NCI-H1417 (cell line): ENCODE measurements at places on chromosomes 7 and 10.

DNA sequence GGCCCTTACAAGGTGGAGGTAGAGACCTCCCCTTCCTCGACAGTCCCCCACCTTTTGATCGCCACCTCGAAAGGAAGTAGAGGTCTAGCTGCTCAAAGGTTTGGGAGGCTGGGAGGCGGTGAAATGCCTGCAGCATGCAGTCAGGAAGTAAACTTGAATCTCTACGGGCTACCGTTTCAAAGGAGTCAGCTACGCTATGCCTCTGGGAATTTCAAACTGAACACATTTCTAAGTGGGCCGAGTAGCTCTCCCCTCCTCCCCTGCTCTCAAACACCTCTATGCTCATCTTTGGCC, 68.0 kb downstream of the CXCL12 start:
- DNase-seq = no peak

GRCh38 chr10:36344240-36345174, 702.4 kb upstream of the FZD8 start:
- no peak for DNase-seq

DNA sequence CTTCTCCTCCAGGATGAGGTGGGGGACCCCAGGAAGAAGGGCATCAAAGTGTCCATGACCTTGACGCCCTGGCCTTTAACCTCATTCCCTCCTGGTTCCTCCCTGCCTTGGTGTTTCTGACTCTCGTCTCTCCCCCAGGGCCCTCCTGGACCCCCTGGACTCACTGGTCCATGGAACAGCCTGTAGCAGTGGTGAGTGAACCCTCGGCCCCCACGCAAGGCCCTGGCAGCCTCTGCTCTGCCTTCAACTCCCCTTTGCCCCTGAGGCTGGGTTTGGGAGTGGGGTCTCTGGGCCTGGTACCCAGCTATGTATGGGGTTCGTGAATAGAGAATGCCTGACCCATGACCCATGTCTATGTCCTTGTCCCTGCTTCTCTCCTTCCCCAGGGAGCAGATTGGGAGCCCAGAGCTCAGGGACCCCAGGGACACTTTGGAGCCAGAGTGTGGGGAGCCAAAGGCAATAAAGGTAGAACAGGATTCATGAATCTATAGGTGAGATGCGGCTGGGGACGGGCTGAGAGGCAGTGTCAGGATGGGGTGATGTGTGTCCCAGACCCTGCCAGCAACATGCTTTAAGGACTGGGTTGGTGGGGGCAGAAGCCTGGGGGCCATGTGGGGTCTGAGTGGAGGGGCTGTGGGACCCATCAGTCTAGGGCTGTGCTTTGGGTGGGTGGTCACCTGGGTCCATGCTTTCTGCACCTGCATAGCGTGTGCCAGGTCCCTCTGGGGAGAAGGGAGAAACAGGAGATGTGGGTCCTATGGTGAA, 18.4 kb upstream of the VOPP1 start:
- DNase-seq = no peak

DNA sequence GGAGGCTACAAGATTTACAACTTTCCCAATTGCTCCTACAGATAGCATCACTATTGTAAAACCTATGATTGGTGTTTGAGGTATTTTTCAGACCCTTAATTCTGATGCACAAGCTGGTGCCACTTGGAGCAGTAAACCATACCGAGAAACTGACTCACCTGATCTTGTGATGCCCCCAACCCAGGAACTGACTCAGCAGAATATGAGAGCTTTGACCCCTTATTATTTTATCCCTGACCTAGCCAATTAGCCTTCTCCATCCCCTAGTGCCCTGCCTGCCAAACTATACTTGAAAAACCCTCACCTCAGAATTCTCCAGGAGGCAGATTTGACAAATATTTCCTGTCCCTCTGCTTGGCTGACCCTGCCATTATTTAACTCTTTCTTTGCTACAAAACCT, 585.9 kb upstream of the GHITM start:
- no peak for DNase-seq

DNA sequence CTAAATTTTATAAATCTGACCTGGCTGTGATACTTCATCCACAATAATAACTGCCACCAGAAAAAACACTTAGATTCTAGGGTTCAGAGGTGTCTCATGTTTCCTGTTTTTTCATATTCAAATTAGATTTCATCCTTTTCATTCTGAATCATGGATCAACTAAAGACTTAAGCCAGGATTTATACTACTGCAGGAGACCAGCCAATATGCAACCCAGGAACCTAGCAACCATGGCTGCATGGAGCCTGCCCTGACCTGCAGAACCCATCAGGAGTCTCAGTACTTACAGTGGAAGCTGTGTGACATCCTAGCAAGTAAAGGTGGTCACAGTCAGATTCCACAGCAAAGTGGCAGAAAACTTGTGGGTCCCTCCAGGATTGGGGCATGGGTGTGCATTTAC, 40.5 kb upstream of the RNF148 start:
- peak; percentile 41 for DNase-seq

DNA sequence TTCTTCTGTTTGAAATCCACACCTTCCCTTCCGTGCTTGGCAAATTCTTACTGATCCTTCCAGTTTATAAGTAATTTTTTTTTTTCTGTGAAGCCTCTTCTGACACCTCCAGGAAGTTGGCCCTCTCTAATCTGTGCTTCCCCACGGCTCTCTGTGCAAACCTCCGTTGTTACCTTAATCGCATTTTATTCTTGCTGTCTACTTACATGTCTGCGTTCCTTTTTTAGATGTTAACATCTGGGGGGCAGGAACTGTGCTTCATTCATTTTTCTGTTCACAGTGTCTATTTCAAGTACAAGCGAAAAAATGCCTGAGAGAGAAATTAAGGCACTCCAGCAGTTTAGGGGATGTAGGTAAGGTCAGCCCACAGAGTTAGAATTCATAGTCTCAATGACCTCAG, 8.4 kb upstream of the CAMK1D start:
- no peak for DNase-seq

DNA sequence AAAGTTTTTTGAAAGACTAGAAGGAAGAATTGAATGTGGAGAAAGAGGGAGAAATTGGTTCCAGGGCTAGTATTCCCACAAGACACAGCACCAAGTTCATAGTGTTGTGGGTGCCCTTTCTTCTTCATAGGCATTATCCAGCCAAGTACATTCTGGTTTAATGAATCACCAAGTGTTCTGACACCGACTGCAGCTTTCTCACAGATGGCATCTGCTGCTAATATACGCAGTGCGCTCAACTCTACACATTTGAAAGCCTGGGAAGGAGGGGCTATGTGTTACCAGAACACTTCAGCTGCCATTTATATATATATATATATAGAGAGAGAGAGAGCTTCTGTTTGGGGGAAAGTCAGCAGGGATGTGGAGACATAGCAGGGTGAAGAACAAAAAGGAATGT, 1168.4 kb downstream of the GATA3 start:
- no peak for DNase-seq

GRCh38 chr7:76294344-76295024, 8.0 kb upstream of the HSPB1 start:
- DNase-seq = peak; percentile 95

DNA sequence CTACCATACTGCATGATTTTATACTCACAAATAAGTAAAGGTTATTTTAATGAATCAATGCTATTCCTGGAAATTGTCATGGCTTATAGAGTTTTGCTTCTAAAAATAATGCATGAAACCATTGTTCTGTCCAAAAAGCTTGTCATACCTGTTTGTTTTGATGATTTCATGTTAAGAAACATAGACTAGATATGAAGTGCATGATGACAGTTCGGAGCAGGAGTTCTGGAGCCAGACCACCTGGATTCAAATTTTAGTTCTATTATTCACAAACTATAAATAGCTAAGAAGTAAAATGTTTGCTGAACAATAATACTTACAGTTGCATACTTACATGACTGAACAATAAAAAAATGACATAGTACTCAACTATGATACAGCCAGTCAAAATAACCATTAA, 107.0 kb upstream of the AKR1E2 start:
- DNase-seq = no peak

GRCh38 chr10:122053314-122053713, 64.4 kb downstream of the TACC2 start:
- no peak for DNase-seq

- DNase-seq = no peak
These were observed 121.8 kb downstream of the CAMK1D start for GRCh38 chr10:12471135-12471534.

GRCh38 chr10:130761788-130762301, 549.7 kb downstream of the TCERG1L start:
- DNase-seq = no peak

GRCh38 chr7:155804897-155805825, 7.1 kb downstream of the SHH start:
- peak; percentile 86 for DNase-seq

- DNase-seq = no peak
These were observed 195.3 kb downstream of the TPST1 start for GRCh38 chr7:66400400-66400799.

DNA sequence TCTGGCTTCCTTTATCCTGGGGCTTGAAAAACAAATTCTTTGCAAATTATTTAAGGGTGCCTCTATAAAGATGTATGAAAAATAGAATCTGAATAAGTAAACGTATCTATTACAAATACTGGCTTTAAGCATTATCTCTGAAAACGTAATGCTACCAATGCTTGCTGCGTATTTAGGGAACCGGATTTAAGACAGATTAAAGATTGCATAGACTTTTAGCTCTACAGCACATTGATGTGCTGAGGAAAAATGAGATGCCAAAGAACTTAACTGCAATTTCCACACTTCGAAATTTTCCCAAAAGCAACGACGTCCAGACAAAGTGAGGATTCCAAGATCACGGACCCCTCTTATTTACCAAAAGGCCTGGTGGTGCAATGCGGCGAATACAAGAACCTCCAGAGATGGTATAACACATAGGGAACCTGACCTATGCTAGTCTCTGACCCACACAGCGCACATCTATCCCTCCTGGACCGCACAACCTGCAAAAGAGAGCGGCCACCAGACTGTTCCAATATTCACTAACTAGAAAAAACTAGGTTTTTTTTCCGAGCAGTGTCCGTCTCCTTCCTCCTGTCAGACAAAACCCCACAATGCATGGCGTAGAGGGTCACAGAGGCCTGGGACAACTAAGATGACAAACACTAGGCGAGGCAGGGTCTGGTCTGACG, 34.3 kb upstream of the PHF14 start:
- no peak for DNase-seq

DNA sequence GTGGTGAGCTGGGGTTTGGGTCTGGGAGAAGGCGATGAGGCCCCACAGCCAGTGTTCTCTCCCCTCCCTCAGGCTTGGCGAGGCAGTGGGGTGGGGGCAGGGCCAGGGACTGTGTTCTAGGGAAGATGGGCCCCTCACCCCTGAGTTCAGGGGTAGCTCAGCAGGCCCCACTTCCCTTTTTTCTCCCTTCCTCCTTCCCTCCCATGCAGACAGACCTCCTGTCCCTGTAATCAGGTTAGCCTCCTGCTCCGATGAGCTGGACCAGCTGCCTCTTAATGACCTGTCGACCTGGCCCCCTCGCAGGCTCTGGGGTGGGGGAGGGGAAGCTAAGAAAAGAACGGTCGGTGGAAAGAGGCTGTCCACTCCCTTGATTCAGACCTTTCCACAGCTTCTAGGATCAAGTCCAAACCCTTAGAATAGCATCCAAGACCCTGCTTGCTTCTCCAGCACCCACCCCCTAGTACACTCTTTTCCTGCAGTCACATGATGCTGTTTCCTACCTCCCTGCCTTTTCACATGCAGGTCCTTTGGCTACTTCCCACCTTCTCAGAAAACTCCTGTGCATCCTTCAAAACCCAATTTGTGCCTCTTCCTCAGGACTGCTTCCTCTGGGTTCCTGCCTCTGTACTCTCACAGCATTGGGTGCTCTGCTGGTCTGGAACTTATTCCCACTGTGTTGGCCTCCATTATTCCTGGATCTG, 64.1 kb downstream of the ZMIZ1 start:
- DNase-seq = no peak

DNA sequence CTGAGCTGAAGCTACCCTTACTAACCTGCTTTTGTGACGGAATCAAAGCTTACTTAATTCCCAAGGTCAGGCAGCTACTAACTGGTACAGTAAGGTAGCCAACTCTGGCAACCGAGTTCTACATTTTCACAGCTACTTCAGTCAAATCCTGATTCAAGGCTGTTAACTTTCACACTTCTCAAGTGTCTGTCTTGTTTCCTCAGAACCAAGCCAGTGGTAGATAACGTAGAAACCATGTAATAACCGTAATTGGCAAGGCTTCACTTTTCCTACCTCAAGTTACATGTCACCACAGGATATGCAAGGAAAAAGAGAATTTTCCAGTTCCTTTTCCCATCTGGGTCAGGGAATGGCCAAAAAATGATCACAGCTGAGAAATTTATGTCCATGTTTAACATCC, 746.7 kb downstream of the NRG3 start:
- DNase-seq = no peak

- no peak for DNase-seq
These were observed 125.3 kb downstream of the SAMD9 start for GRCh38 chr7:92992483-92992882.

- no peak for DNase-seq
These were observed 56.5 kb downstream of the CCDC71L start for GRCh38 chr7:106604303-106604924.

- no peak for DNase-seq
These were observed 4.6 kb upstream of the SKAP2 start for GRCh38 chr7:26868841-26869495.
